ENCODE measurements at places on chromosomes 12 and 14. TPM values are rescaled to one million over a fixed set of nuclear protein-coding genes. Genes with fewer than 3 reads are reported as not detected.

The ABHD12B gene
- total RNA-seq = not detected

The NPFF gene
- not detected for total RNA-seq

The PIK3C2G gene
- not detected for total RNA-seq

- DNase-seq = no peak
- no peaks in the 10 kb centered on the region for H3K27me3 ChIP-seq
- H3K36me3 ChIP-seq = no peaks in the 10 kb centered on the region
- H3K27ac ChIP-seq = no peak overlapping the region
Measured at GRCh38 chr12:104877103-104877705, 80.9 kb downstream of the SLC41A2 start.

- H3K4me3 ChIP-seq = no peak overlapping the region
- H3K4me1 ChIP-seq = peaks cover 14% of the 10 kb centered on the region
- DNase-seq = no peak
- no peaks in the 10 kb centered on the region for H3K36me3 ChIP-seq
- peak overlapping the region; percentile 43 for H3K27ac ChIP-seq
- no peaks in the 10 kb centered on the region for H3K27me3 ChIP-seq
Measured at GRCh38 chr14:23160924-23161522, 22.4 kb downstream of the SLC7A8 start.

- H3K27me3 ChIP-seq = no peaks in the 10 kb centered on the region
- no peak overlapping the region for H3K4me3 ChIP-seq
- H3K27ac ChIP-seq = no peak overlapping the region
- no peaks in the 10 kb centered on the region for H3K36me3 ChIP-seq
Measured at GRCh38 chr14:100188392-100189030, 29.1 kb upstream of the DEGS2 start.

DNA sequence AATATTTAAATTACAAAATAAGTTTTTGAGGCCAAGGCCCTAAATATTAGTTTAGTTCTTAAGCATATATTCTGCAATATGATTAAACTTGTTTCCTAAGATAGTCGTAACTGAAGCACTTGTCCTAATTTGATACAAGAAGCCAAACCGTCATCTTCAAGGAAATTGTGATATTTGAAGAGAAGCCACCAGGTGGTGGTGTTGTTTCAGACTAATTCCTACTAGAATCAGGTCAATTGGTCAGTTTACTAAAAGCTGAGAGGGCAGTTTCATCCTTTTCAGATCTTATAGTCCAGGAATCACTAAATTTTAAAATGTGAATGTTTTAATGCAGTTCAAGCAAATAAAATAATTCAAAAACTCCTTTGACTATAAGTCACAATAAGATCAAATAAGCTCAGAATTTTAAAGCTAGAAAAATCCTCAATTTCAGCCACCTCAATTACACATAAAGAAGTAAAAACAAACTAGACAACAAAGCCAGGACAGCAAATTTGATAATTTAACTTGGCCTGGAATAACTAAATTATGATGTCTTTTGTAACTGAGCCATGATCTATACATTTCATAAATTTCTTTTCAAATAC is 7.1 kb upstream of the ARL1 start:
- H3K4me3 ChIP-seq = no peak overlapping the region
- H3K4me1 ChIP-seq = no peaks in the 10 kb centered on the region
- no peak overlapping the region for H3K27ac ChIP-seq
- H3K36me3 ChIP-seq = no peaks in the 10 kb centered on the region
- no peak for DNase-seq

DNA sequence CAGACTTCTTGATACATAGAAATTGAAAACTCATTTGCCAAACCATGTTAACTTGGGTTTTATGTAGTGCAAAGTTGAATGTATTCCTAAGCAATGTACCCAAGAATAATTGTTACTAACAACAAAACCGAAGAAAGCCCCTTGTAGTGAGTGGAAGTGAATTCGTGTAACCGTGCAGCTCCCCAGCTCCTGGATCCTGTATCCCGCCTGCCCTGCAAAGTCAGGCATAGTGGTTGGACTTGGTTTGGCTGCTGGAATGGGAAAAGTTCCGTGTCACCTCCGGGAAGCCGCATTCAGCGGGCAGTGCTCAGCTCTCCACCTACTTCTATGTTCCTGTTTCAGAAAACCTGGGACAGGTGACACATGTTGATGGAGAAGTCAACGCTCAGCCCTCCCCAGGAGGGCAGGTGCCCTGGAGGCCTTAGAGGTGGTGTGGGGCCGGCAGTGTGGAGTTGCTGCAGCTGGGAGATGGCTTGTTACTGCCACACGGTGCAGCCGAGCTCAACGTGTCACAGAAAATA is 29.2 kb upstream of the C14orf180 start:
- no peak overlapping the region for H3K27ac ChIP-seq
- H3K4me3 ChIP-seq = no peak overlapping the region
- no peaks in the 10 kb centered on the region for H3K36me3 ChIP-seq
- DNase-seq = no peak

The C1QL4 gene
- not detected for total RNA-seq

The IL31 gene
- not detected for total RNA-seq

The GLIPR1L2 gene
- total RNA-seq = 1.5 TPM

The PGF gene
- 4.2 TPM for total RNA-seq

- no peak for DNase-seq
- H3K36me3 ChIP-seq = no peaks in the 10 kb centered on the region
- H3K4me3 ChIP-seq = no peak overlapping the region
- H3K27me3 ChIP-seq = no peaks in the 10 kb centered on the region
Measured at GRCh38 chr14:56340932-56341331, 222.7 kb downstream of the PELI2 start.

DNA sequence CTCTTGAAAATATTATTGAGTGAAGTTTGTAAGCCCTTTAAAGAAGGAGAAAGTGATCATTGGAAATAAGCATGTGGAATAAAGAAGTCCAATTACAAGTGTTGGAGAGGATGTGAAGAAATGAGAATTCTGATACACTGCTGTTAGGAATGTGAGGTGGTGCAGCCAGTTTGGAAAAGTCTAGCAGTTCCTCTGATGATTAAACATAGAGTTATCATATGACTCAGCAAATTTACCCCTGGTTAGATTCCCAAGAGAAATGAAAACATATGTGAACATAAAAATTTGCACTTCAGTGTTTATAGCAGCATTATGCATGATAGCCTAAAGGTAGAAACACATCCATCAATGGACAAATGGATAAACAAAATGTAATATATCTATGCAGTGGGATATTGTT is 319.9 kb downstream of the AEBP2 start:
- DNase-seq = no peak
- no peak overlapping the region for H3K27ac ChIP-seq
- no peaks in the 10 kb centered on the region for H3K27me3 ChIP-seq
- peaks cover 11% of the 10 kb centered on the region for H3K4me1 ChIP-seq
- no peak overlapping the region for H3K4me3 ChIP-seq
- H3K36me3 ChIP-seq = no peaks in the 10 kb centered on the region

DNA sequence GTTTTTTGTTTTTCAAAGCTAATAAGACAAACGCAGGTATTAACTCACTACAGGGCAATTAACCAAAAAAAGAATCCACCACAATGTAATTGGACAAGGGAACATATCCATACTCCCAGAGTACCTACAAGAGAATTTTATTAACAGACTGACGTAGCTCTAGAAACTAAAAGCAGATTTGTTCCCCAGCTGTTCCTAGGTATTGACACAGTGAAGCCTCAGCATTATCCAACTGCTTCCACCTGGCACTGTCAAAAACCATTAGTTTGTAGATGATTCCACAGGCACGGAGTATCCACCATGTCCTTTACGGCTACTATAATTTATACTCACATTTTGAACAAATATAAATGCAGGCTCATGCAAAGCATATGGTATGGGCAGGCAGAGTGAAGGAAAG is 22.3 kb downstream of the PPM1H start:
- H3K27ac ChIP-seq = no peak overlapping the region
- H3K4me3 ChIP-seq = no peak overlapping the region
- H3K27me3 ChIP-seq = no peaks in the 10 kb centered on the region
- no peak for DNase-seq

The KRT75 gene
- not detected for total RNA-seq

The RNFT2 gene
- total RNA-seq = 0.66 TPM

- no peak overlapping the region for H3K4me3 ChIP-seq
- no peaks in the 10 kb centered on the region for H3K27me3 ChIP-seq
- H3K4me1 ChIP-seq = no peaks in the 10 kb centered on the region
- no peak for DNase-seq
- H3K27ac ChIP-seq = no peak overlapping the region
Measured at GRCh38 chr14:80164991-80165721, 46.1 kb downstream of the DIO2 start.

GRCh38 chr12:108720757-108721514 is 10.4 kb downstream of the CORO1C start:
- H3K36me3 ChIP-seq = peaks cover 8% of the 10 kb centered on the region
- no peaks in the 10 kb centered on the region for H3K27me3 ChIP-seq
- DNase-seq = no peak

The RNU4-1 gene
- 2,088 TPM for total RNA-seq

GRCh38 chr12:104490850-104491249 is 34.1 kb downstream of the CHST11 start:
- H3K36me3 ChIP-seq = no peaks in the 10 kb centered on the region
- no peak overlapping the region for H3K27ac ChIP-seq
- H3K4me3 ChIP-seq = no peak overlapping the region
- H3K4me1 ChIP-seq = peaks cover 28% of the 10 kb centered on the region
- H3K27me3 ChIP-seq = no peaks in the 10 kb centered on the region
- no peak for DNase-seq

The STAB2 gene
- total RNA-seq = 0.03 TPM

The SIX1 gene
- total RNA-seq = not detected

DNA sequence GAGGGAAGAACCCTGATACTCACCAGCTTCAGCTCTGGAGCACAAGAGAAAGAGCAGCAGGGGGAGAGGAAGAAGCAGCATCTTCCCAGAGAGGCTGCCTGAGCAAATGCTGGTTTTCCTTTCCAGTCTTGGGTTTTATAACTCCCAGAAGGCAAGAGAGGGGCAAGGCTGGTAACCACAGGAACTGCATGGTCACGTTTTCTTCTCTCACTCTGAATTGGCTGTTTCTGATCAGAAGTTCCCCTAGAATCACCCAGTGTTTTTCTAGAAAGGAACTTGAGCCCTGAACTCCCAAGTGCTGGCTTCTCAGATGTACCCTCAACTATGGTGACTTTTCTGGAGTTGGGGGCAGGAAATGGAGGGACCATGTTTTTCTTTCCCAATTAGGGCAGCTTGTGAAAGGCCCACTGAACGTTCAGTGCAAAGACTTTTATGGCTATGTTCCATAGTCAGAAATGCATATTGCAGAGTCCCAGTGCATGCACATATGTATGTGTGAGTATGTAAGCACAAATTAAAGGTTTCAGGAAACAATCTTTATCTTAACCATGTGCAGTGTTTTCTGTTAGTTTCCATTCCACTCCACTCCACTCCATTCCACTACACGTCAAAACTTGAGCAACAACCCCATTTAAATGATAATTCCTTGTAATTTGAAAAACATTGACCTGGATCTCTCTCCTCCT is at the start of gene CMA1:
Gene CMA1 (minus strand): TSS at position 111 of the 686 bp plus-strand sequence. CDS start 30 bp downstream, at position 81.
- no peaks in the 10 kb centered on the region for H3K4me1 ChIP-seq
- no peak within 1 kb of the TSS for H3K4me3 ChIP-seq
- DNase-seq = no peak
- no peaks in the 10 kb centered on the region for H3K36me3 ChIP-seq
- H3K27ac ChIP-seq = no peak within 1 kb of the TSS
- peaks cover 16% of the 10 kb centered on the region for H3K27me3 ChIP-seq

DNA sequence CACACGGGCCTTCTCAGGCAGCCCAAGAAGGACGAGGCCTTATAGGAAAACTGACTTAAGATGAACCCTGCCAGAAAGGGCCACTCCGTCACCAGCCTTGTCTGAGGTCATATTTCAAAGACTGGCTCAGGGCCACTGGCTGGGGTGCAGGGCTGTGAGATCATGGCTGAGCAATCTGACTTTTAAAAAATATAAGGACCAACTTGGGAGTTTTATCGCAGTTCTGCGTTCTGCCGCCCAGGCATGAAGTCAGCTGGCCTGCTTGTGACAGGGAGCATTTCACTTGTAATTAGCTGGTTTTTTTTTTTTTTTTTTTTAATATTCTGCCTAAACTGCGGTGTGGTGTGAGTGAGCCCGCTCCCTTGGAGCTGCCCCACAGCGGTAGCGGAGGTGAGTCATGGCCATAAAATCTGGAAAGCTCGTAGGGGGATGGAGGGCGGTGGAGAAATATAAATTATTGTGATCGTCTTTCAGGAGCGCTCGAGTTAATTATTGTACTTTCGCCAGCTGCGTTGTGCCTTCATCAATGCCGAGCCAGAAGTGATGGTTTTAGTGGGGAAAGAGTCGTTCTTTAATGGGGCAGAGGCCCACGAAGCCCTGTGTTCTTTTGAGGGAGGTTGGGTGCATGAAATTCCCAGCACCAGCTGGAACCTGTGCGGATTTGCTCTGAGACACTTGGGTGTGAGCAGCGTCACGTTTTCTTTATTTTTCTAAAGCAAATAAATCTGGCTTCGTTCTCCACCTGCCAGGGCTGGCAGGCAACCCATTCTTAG is 231.9 kb downstream of the C12orf75 start:
- peak overlapping the region; percentile 33 for H3K27ac ChIP-seq
- peaks cover 11% of the 10 kb centered on the region for H3K4me1 ChIP-seq
- H3K36me3 ChIP-seq = no peaks in the 10 kb centered on the region
- peak; percentile 30 for DNase-seq

The KRT81 gene
- not detected for total RNA-seq

GRCh38 chr12:4809013-4809448 is 88.8 kb downstream of the GALNT8 start:
- no peaks in the 10 kb centered on the region for H3K36me3 ChIP-seq
- peaks cover 16% of the 10 kb centered on the region for H3K4me1 ChIP-seq
- no peak overlapping the region for H3K27ac ChIP-seq
- peak overlapping the region; percentile 68 for H3K4me3 ChIP-seq

The SIRT4 gene
- total RNA-seq = 6.5 TPM

The CSRNP2 gene
- 21.8 TPM for total RNA-seq

GRCh38 chr12:69388371-69388770 is 28.8 kb downstream of the YEATS4 start:
- no peak overlapping the region for H3K4me3 ChIP-seq
- no peaks in the 10 kb centered on the region for H3K27me3 ChIP-seq
- peaks cover 5% of the 10 kb centered on the region for H3K36me3 ChIP-seq
- no peak for DNase-seq
- H3K4me1 ChIP-seq = no peaks in the 10 kb centered on the region
- no peak overlapping the region for H3K27ac ChIP-seq

GRCh38 chr14:93173943-93174395 is 10.7 kb downstream of the MOAP1 start:
- no peak overlapping the region for H3K27ac ChIP-seq
- no peaks in the 10 kb centered on the region for H3K4me1 ChIP-seq
- H3K36me3 ChIP-seq = no peaks in the 10 kb centered on the region

The CLEC12A gene
- 5.7 TPM for total RNA-seq

GRCh38 chr12:4037747-4038312 is 164.6 kb upstream of the PARP11 start:
- DNase-seq = no peak
- H3K27ac ChIP-seq = no peak overlapping the region
- H3K4me1 ChIP-seq = no peaks in the 10 kb centered on the region
- no peaks in the 10 kb centered on the region for H3K36me3 ChIP-seq

The APAF1 gene
- 5.0 TPM for total RNA-seq

The SLC39A9 gene
- 17.2 TPM for total RNA-seq

The NGB gene
- not detected for total RNA-seq
